ENCODE measurements at places on chromosomes 2 and 18. TPM values are rescaled to one million over a fixed set of nuclear protein-coding genes. Genes with fewer than 3 reads are reported as not detected.

The NAT8 gene
- not detected for total RNA-seq

The EFHD1 gene
- total RNA-seq = 1.8 TPM

The LYPD1 gene
- total RNA-seq = 12.0 TPM

The OXER1 gene
- total RNA-seq = not detected

The GPR35 gene
- total RNA-seq = 1.1 TPM

The MAB21L4 gene
- 0.16 TPM for total RNA-seq

The LOXHD1 gene
- not detected for total RNA-seq

The DOCK10 gene
- total RNA-seq = 33.5 TPM

The CCDC150 gene
- 5.6 TPM for total RNA-seq

The ANAPC1 gene
- total RNA-seq = 31.8 TPM

The NEMP2 gene
- 6.4 TPM for total RNA-seq

The TTN gene
- total RNA-seq = 0.01 TPM

The RALBP1 gene
- total RNA-seq = 35.1 TPM

The PHLPP1 gene
- total RNA-seq = 8.3 TPM

The LRP1B gene
- total RNA-seq = not detected

The TPO gene
- not detected for total RNA-seq
